Left forelimb (tissue), 1 donor: ENCODE measurements at places on chromosomes 7 and 10.

- no peak for DNase-seq
Observed at GRCh38 chr7:33261585-33261984, 132.2 kb downstream of the BBS9 start.

GRCh38 chr7:23353172-23353571 is 54.0 kb downstream of the MALSU1 start:
- no peak for DNase-seq

DNA sequence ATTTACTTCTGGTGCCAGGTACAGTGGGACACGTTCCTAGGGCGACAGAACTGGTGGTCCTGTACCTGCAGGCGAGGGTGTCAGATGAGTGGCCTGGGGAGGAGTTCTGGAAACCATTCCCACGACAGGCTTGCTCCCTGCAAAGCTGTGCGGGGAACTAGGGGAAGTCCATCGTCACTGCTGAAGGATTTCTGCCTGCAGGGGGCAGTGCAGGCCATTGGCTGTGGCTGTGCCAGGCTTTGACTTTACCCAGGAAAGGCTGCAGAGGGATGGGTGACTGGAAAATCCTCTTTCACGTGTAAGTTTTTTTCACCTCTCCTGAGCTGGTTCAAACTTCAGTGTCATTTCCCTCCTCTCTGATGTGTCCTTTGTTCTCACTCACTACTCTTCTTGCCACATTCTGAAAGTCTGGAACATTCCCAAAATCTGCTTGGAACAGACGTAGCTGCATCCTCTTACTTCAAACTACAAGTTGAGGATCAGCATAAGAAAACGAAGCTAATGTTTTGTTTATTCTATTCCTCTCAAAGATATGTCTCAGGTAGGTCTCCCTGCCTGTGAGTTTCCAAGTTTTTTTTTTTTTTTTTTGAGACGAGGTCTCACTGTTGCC is 126.5 kb downstream of the SH2D4B start:
- peak; percentile 78 for DNase-seq

DNA sequence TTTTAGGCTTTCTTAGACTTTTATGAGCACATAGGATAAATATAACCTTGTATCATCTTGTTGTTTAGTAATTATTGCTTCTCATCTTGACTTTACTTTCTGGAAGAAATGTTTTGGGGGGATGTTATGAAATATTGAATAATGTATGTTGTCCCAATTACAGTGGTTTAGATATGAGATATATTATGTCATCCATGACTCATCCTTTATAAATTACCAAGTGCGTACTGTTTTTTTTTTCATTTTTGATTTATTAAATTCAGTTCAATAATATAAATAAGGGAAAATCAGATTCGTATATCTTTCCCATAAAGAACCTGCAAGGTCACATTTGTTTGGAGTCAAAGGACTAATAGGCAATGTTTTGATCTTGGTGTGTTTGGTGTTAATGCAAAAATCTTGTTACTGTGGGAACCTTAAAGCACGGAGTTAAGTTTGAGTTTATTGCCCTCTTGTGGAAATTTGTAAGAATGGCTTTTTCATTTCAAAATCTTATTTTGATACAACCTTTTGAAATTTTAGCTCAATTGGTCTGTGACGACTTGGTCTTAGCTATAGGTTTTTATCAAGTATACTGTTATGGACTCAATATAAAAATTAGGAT is 108.6 kb downstream of the SRI start:
- DNase-seq, result no peak

GRCh38 chr10:59970396-59971368 is 64.3 kb upstream of the CCDC6 start:
- no peak for DNase-seq

- no peak for DNase-seq
Observed at GRCh38 chr7:28570113-28570969, 158.0 kb downstream of the CREB5 start.
